Thyroid gland (tissue), 4 donors: ENCODE measurements at places on chromosomes 4 and X. TPM values are rescaled to one million over a fixed set of nuclear protein-coding genes. Genes with fewer than 3 reads are reported as not detected.

DNA sequence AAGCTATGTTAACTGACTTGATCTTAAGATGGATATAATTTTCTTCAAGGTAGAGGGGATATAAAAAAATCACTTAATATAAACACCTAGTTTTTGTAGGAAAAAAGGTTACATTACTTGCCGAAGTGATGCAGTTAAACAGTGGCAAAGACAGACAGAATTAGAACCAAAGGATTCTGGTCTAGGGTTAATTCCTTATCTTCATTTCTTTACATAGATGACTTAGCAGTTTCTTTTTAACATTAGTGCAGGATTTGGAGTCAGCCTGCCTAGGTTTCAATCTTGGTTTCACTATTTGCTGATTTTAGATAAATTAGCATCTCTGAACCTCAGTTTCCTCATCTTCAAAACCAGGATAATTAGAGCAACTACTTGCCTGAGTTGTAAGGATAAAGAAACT is 14.3 kb downstream of the ZAR1 start:
- no peak for DNase-seq

The MAGEA1 gene
- total RNA-seq: not detected

- DNase-seq: no peak
Observed at GRCh38 chr4:186733778-186734177, 10.1 kb upstream of the FAT1 start.

- no peak for DNase-seq
Observed at GRCh38 chr4:22721204-22721603, 28.5 kb downstream of the GBA3 start.

The ANK2 gene
- 61.4 TPM for total RNA-seq

The CYTL1 gene
- total RNA-seq: 2.5 TPM

- no peak for DNase-seq
Observed at GRCh38 chr4:145507636-145508035, 26.0 kb downstream of the SMAD1 start.
